ENCODE measurements at places on chromosomes 3 and 15. TPM values are rescaled to one million over a fixed set of nuclear protein-coding genes. Genes with fewer than 3 reads are reported as not detected.

LSM3 gene
- total RNA-seq, result 9.6 TPM

WNT7A gene
- not detected for total RNA-seq

DNA sequence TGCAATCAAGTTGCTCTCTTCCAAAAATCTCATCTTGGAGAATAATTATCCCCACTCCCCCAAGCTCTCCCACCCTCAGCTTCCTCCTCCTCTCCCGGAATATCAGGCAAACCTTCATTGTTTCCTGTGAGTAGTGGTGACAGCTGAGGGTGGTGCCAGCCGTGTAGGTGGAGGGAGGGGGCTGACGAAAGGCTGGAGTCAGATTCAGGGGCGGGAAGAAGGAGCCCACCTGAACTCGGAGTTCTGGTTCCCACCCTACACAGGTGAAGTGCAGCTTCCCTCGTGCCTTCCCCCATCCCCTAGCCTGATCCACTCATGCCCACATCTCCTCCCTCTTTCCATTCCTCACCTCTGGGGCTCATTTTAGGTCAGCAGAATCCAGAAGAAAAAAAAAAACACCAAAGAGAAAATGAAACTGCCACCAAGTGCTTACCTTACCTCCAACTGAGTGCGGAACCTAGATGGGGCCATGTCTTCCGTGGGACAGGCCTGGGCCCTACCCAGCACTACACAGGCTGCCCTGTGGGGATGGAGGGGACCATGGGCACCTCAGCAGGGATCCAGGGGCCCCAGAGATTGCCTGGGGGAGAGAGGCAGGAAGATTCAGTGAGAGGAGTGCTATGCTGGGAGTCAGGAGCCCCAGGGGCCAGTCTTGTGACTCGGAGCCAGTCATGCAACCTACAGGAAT, 81.3 kb downstream of the ADCY5 start:
- no peak for DNase-seq

- no peak for DNase-seq
Measured at GRCh38 chr3:4045756-4046155, 246.5 kb downstream of the LRRN1 start.

TERC gene
- total RNA-seq, result 276 TPM

DNA sequence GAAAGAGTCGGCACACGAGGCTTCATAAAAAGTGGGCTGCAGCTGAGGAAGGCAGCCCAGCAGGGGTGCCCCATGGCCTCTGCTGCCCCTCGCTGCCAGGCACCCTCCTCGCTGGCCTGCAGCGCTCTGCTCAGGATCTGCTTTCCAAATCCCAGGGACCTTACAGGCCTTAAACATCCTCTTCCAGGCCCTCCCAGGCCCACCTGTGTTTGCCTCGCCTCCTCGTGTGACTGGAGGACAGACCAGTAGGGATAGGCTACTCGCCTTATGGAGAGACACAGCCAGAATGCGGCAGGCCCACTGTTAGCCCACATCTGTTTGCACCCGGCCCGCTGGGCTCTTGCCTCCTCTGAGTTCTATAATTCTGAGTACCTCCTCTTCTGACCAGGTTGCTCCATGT, 124.5 kb upstream of the PLXNA1 start:
- no peak for DNase-seq

DNA sequence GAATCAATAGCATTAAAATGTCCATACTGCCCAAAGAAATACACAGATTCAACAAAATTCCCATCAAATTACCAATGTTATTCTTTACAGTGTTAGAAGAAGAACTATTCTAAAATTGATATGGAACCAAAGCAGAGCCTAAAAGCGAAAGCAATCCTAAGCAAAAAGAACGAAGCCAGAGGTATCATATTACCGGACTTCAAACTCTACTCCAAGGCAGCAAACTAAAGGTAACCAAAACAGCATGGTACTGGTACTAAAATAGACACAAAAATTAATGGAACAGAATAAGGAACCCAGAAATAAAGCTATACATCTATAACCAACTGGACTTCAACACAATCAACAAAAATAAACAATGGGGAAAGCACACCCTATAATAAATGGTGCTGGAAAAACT, 167.5 kb downstream of the ADAMTS9 start:
- no peak for DNase-seq

- peak; percentile 44 for DNase-seq
Measured at GRCh38 chr15:89196994-89197393, 24.4 kb downstream of the RLBP1 start.

Data from transverse colon (tissue), 4 donors.